ENCODE measurements at places on chromosomes 12 and 14.

- no peak for DNase-seq
These were observed 762.9 kb downstream of the C12orf50 start for GRCh38 chr12:87266305-87266704.

DNA sequence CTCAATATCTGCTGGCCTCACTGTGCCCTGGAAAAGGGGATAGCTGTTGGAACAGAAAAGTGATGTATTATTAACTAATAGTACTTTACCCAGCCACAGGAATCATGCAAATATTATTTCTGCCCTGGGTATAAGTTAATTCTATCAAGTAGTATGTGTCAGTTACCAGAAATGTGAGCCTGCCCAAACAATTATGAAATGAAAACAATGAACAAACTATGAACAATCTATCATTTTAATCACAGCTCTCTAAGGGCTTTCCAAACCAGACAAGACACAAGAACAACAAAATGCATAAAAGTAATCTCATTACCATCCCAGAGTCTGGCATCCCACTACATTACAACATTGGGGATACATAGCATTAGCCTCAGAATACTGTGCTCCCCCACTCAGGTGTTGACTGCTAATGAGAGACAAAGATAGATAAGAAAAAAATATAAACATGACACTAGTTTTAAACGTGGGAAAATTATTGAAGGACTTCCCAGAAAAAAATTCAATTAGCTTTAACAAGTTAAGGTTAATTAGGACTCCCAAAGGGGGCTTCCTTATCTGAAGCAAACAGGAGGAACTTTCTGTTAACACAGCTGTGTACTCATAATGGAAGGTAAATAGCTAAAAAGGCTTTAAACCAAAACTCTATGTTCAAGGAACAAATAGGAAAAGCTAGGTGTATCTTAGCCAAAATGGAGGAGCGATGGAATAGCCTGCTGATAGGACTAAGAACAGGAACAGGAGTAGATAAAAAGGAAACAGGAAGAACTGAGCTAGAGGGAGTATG lies 3.3 kb downstream of the DCAF5 start:
- DNase-seq: no peak

GRCh38 chr12:229441-230191 lies 15.7 kb upstream of the SLC6A12 start:
- no peak for DNase-seq

GRCh38 chr12:116277467-116278278 lies at the start of gene MED13L:
MED13L (minus strand) TSS chr12:116277693; CDS start chr12:116277131, 562 bp downstream.
- peak; percentile 87 for DNase-seq

Measured in activated naive CD4-positive, alpha-beta T cell treated with Interleukin-2 at 50 U/mL for 16 hours (primary cell).